Glutamatergic neuron (in vitro differentiated cells): ENCODE measurements at places on chromosomes 5 and 9. TPM values are rescaled to one million over a fixed set of nuclear protein-coding genes. Genes with fewer than 3 reads are reported as not detected.

DNA sequence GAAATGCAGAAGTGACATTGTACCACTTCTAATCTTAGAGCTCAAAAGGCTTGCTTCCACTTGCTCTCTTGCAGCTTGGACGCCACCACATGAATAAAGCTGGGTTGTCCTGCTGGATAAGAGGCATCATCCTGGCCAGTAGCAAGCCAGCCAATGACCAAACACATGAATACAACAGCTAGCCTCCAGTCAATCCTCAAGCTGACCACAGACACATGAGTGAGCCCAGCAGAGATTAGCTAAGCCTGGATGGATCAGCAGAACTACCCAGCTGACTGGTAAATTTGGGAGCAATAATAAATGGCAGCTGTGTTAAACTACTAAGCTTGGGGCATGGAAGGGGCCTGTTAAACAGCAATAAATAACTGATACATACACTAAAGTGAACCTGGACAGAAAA, 121.1 kb upstream of the SLC12A2 start:
- no peaks in the 10 kb centered on the region for H3K36me3 ChIP-seq
- no peak overlapping the region for H3K27ac ChIP-seq
- peaks cover 9% of the 10 kb centered on the region for H3K4me1 ChIP-seq
- H3K27me3 ChIP-seq, result peaks cover 5% of the 10 kb centered on the region
- no peak for DNase-seq

DNA sequence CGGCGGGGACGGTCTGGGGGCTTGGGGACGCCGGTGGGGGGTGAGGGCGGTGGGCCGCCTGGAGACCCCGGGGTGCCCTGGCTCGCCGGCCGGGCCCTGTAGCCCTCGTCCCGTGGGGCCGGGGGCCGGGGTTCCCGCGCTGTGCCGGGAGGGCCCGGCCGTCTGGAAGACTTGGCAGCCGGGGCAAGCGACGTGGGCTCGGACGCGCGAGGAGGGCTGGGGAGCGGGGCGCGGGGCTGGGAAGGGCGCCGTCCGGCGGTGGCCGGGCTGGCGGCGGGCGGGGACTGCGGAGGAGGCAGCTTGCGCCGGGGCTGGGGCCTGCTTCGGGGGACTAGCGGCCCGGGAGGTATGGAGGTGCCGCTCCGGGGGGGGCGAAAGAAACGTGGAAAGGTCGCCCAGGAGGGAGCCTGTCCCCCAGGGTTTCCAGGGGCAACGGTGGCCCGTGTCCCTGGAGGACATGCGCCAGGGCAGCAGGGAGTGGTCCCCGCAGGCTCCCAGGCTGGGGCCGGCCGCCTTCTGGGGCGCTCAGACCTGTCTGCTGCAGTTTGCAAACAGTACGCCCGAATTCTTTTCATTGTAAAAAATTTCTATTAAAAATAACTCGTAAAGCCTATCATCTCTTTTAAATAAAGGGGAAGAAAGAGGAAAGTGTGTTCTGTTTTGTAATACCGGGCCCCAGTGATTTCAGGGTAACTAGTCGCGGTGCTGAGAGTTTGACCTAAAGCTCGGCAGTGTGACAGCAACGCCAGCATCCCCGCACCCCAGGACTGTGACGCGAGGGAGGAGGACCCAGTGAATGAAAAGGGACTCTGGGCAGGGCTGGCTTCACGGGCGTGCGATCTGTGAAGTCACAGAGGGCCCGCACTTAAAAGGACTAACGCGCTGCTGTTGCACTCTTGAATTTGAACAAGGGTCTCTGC, 752 bp upstream of the ANKH start:
- no peaks in the 10 kb centered on the region for H3K36me3 ChIP-seq
- DNase-seq, result peak; percentile 70
- peak overlapping the region; percentile 87 for H3K4me3 ChIP-seq
- peaks cover 19% of the 10 kb centered on the region for H3K4me1 ChIP-seq

GRCh38 chr5:126884269-126884819, 107.4 kb downstream of the LMNB1 start:
- H3K27ac ChIP-seq, result no peak overlapping the region
- no peak for DNase-seq
- no peak overlapping the region for H3K4me3 ChIP-seq
- H3K36me3 ChIP-seq, result no peaks in the 10 kb centered on the region

- no peaks in the 10 kb centered on the region for H3K27me3 ChIP-seq
- peaks cover 27% of the 10 kb centered on the region for H3K4me1 ChIP-seq
- peaks cover 9% of the 10 kb centered on the region for H3K36me3 ChIP-seq
- H3K27ac ChIP-seq, result no peak overlapping the region
These were observed 141.7 kb downstream of the DCP2 start for GRCh38 chr5:113118298-113118697.

- H3K27ac ChIP-seq, result peak overlapping the region; percentile 70
- H3K4me1 ChIP-seq, result peaks cover 26% of the 10 kb centered on the region
- H3K27me3 ChIP-seq, result peaks cover 26% of the 10 kb centered on the region
- peak overlapping the region; percentile 57 for H3K4me3 ChIP-seq
- no peaks in the 10 kb centered on the region for H3K36me3 ChIP-seq
These were observed 44.6 kb downstream of the CXXC5 start for GRCh38 chr5:139692679-139693308.

GRCh38 chr9:114484854-114485443, 20.3 kb downstream of the WHRN start:
- H3K4me1 ChIP-seq, result peaks cover 9% of the 10 kb centered on the region
- H3K4me3 ChIP-seq, result no peak overlapping the region
- H3K27ac ChIP-seq, result no peak overlapping the region
- H3K27me3 ChIP-seq, result peaks cover 6% of the 10 kb centered on the region
- no peak for DNase-seq
- no peaks in the 10 kb centered on the region for H3K36me3 ChIP-seq

DNA sequence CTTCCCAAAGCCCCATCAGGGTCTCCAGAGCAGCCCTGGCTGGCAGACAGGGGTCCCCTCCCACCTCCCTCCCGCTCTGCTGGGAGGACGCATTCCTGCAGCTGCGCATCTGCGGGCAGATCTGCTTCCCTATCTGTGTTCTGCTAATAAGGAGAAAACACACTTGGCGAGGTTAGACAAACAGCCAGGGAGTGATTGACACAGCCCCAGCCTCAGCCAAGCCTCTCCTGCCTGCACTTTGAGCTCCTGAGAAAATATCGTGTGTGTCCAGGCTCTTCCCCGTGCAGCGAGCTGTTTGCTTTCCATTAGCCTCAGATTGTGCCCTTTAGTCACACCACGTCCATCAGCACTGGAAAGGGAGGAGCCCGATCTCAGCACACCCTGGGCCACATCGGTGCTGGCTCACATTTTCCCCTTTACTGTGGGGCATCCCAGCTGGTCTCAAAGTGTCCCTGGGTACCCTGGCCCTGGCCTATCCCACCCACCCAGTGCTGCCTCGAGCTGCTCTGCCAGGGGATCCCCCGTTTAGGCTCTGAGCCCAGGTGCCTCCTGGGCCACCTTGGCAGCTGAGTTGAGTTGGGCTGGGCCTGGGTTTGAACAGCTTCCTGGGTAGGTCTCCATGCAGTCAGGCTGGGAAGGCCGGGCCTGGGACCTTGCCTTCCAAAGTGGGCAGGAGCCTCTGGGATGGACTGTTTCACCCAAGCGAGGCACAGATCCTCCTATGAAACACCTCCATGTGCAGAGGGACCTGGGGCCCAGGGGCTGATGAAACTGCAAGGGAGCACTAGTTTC, 61.1 kb downstream of the BARX1 start:
- no peak for DNase-seq
- no peaks in the 10 kb centered on the region for H3K4me1 ChIP-seq
- peaks cover 2% of the 10 kb centered on the region for H3K27me3 ChIP-seq
- H3K27ac ChIP-seq, result no peak overlapping the region
- no peak overlapping the region for H3K4me3 ChIP-seq

DNA sequence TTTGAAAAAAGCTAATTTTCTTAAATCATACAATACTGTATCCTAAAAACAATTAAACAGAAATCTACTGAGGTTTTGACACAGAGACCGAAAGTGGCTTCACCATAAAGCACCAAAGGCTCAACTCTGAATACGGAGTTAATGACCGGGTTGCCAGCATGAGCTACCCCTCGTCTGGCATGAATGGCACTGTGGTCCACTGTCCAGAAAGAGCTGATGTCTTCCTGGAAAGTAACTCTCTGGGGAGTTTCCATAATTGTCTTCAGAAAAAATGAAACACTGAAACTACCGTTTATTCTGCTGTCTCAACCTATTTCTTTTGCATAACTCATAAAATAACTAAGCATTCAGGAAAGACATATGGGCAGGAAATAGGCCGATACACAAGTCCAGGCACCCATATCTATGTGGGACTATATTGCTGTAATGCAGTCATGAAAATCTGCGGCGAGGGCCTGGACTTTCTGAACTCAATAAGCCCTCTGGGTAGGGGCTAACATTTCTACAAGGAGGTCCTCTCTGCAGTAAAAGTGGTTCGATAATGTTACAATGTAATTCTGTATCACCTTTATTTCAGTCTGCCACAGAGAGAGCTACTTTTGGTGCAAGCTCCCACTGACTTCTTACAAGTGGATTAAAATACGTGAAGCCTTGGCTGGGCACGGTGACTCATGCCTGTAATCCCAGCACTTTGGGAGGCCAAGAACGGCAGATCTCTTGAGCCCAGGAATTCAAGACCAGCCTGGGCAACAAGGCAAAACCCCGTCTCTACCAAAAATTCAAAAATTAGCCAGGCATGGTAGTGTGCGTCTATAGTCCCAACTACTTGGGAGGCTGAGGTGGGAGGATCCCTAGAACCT, 52.4 kb downstream of the ANKH start:
- H3K4me3 ChIP-seq, result no peak overlapping the region
- no peaks in the 10 kb centered on the region for H3K27me3 ChIP-seq
- no peak overlapping the region for H3K27ac ChIP-seq
- H3K36me3 ChIP-seq, result no peaks in the 10 kb centered on the region
- DNase-seq, result no peak
- H3K4me1 ChIP-seq, result peaks cover 24% of the 10 kb centered on the region

GRCh38 chr9:121801579-121801978, 150.1 kb downstream of the DAB2IP start:
- no peak overlapping the region for H3K4me3 ChIP-seq
- H3K4me1 ChIP-seq, result peaks cover 12% of the 10 kb centered on the region
- H3K36me3 ChIP-seq, result peaks cover 11% of the 10 kb centered on the region
- H3K27ac ChIP-seq, result peak overlapping the region; percentile 29
- DNase-seq, result no peak
- no peaks in the 10 kb centered on the region for H3K27me3 ChIP-seq

DNA sequence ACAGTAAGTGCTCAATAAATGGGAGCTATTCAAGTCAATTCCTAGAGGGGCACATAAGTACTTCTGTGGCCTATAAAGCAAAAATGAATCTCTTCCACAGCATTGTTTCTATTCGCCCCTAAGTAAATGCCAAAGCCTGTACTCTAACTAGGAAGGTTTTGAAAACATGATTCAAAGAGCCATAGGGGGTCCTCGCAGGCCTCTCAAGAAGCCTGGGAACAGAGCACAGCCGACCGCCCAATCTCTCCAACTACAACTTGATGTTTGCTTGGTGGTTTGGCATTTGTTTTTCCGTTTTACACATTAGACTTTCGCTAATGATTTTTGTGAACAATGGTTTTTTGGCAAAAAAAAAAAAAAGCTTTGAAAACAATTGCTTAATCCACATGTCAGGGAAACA, 19.4 kb downstream of the EFNA5 start:
- H3K4me3 ChIP-seq, result peak overlapping the region; percentile 30
- H3K27ac ChIP-seq, result no peak overlapping the region
- H3K4me1 ChIP-seq, result peaks cover 54% of the 10 kb centered on the region
- peaks cover 1% of the 10 kb centered on the region for H3K27me3 ChIP-seq
- no peak for DNase-seq
- H3K36me3 ChIP-seq, result no peaks in the 10 kb centered on the region

GRCh38 chr5:28344836-28345433, 1306.5 kb upstream of the CDH9 start:
- H3K27ac ChIP-seq, result no peak overlapping the region
- no peaks in the 10 kb centered on the region for H3K27me3 ChIP-seq
- H3K36me3 ChIP-seq, result peaks cover 7% of the 10 kb centered on the region
- H3K4me1 ChIP-seq, result no peaks in the 10 kb centered on the region
- H3K4me3 ChIP-seq, result no peak overlapping the region

- no peak for DNase-seq
- no peak overlapping the region for H3K4me3 ChIP-seq
- no peak overlapping the region for H3K27ac ChIP-seq
- no peaks in the 10 kb centered on the region for H3K27me3 ChIP-seq
- H3K36me3 ChIP-seq, result peaks cover 12% of the 10 kb centered on the region
These were observed 100.7 kb downstream of the YTHDC2 start for GRCh38 chr5:113614191-113614590.

GRCh38 chr5:134945041-134945440, 22.7 kb upstream of the CATSPER3 start:
- H3K4me1 ChIP-seq, result peaks cover 5% of the 10 kb centered on the region
- H3K27ac ChIP-seq, result no peak overlapping the region
- H3K36me3 ChIP-seq, result no peaks in the 10 kb centered on the region
- H3K4me3 ChIP-seq, result no peak overlapping the region

DNA sequence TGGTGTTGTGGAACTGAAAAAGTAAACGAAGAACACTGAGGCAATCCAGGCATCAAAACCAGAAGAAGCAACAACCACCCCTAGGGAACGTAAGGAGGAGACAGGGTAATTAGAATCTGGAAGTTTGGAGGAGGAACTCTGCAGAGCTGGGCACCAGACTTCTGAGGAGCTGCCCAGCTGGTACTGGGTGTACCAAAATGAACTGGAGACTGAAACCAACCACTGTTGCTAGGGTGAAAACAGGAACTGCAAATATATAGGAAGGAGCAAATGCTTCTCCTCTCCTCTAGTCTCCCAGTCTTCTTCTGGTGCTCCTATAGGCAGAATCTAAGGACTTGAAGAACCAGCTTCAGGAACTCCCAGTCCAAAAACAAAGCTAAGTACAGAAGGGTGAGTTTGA, 189.8 kb downstream of the ELAVL2 start:
- no peak overlapping the region for H3K27ac ChIP-seq
- DNase-seq, result no peak
- peaks cover 5% of the 10 kb centered on the region for H3K4me1 ChIP-seq
- H3K4me3 ChIP-seq, result no peak overlapping the region
- H3K36me3 ChIP-seq, result peaks cover 22% of the 10 kb centered on the region
- H3K27me3 ChIP-seq, result peaks cover 18% of the 10 kb centered on the region

- peaks cover 8% of the 10 kb centered on the region for H3K27me3 ChIP-seq
- no peak for DNase-seq
- H3K4me1 ChIP-seq, result peaks cover 32% of the 10 kb centered on the region
- H3K4me3 ChIP-seq, result no peak overlapping the region
- no peaks in the 10 kb centered on the region for H3K36me3 ChIP-seq
These were observed 31.1 kb upstream of the CPLX2 start for GRCh38 chr5:175840050-175840841.

Gene DIMT1
- total RNA-seq, result 4.6 TPM

Gene SLCO4C1
- total RNA-seq, result 1.5 TPM

Gene MTAP
- 48.1 TPM for total RNA-seq

Gene CCDC183
- total RNA-seq, result 20.0 TPM

Gene SGCD
- 0.20 TPM for total RNA-seq

Gene KCNV2
- not detected for total RNA-seq

Gene DUSP1
- 91.7 TPM for total RNA-seq

Gene WDR5
- 45.9 TPM for total RNA-seq

Gene PPP2R2B
- 11.4 TPM for total RNA-seq
